Ovary (tissue), 10 donors: ENCODE measurements at places on chromosomes 3 and 15.

DNA sequence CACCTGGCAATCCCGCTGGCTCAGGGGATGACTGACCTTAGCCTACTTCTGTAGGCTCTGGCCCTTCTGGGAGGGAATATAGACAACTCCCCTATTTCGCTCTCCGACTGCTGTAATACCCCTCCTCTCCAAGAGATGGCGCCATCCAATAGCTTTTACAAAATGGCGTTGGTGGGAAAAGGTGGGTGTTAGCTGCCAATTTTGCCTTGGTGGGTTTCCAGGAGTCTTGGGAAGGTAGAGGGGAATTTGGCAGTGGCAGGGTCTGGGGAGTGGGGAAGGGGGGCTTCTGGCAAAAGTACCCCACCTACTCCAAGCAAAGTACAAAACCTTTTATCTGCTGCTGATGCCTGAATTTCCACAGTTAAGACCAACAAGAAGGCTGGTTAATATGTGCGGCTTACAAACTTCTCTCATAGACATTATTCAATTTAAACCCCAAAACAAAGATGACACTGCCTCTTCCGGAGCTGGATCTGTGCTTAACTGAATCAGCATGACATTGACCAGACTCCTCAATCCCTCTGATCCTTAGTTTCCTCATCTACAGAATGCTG, 62.1 kb downstream of the RASGRF1 start:
- no peak for DNase-seq

DNA sequence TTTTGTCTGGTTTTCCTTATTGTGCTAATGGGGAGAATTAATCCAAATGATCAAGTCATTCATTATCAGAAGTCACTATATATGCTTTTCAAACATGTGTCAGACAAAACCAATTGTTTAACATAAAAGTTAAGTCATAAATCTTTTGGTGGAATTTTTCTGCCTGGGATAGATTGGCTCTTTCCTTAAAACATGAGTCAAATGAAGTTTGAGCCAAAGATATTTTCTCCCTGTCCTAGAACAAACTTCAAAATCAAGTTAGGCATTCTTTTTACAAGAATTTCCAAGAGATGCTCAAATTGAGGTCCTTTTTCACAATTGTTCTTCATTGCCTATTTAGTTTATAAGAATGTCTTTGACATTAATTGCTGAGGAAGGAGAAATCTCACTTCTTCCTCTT, 138.3 kb downstream of the UACA start:
- DNase-seq = no peak

- no peak for DNase-seq
Measured at GRCh38 chr3:152843955-152844354, 9.0 kb downstream of the P2RY1 start.

GRCh38 chr3:81218023-81218422, 543.4 kb downstream of the GBE1 start:
- no peak for DNase-seq

GRCh38 chr15:98547741-98548138, 100.6 kb upstream of the IGF1R start:
- DNase-seq = peak; percentile 33

- no peak for DNase-seq
Measured at GRCh38 chr15:27179789-27180188, 208.8 kb downstream of the GABRG3 start.

GRCh38 chr3:17032407-17033034, 147.8 kb downstream of the PLCL2 start:
- DNase-seq = no peak

GRCh38 chr15:80324545-80325080, 72.6 kb upstream of the CTXND1 start:
- DNase-seq = no peak

DNA sequence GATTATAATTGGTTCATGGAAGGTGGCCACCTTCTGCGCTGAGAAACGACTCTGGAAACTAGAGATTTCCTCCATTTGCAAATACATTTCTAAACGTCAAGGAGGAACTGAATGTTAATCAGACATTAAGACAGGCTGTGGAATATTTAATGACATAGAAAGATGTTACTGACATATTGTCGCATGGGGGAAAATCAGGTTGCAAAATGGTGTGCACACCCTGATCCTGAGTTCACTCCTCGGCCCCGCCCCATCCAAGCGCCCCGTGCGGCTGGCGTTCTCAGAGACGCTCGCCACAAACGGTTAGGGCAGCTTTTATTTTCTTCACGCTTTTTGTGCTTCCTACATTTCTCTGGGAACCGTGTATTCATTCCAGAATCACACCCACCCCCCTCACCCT, 10.7 kb downstream of the H1-8 start:
- DNase-seq = no peak

GRCh38 chr15:45376300-45376928, 1.9 kb downstream of the GATM start:
- DNase-seq = no peak
